ENCODE measurements at places on chromosomes 11 and 22.
A peak's percentile ranks its signal among the peaks of the same experiment; 100 is the strongest.

DNA sequence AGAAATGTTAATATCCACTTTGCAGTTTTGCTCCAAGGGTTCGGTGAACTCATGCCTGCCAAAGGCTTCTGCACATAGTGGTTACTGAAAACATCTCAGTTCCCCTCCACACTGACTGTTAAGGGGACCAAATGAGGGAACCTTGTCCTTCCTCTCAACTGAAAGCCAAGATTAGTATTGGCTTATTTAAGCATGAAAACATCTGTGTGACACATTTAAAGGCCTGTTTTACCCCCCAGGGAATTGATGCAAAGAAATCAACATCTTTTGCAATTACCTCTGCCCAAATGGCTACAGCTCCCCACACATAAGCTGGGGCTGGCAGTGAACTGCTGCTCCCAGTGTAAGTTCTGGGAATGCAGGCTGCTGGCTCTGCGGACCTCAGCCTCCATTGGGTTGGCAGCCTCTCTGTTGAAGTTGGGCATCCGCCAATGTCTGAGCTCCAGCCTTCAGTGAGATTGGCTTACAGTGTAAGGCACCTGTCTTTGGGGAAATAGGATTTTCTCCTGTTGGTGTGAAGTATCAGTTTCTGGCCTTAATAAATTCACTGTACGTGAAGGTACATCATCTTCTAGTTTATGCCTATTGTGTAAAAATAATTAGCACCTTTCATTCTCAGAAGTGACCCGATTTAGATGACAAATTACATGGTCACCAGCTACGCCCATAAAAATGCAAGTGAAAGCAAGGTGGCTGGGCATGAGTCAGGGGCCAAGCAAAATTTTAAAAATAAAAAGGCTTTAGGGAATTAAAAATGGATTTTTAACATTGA lies 213.4 kb upstream of the SYN3 start:
- no peak for DNase-seq

DNA sequence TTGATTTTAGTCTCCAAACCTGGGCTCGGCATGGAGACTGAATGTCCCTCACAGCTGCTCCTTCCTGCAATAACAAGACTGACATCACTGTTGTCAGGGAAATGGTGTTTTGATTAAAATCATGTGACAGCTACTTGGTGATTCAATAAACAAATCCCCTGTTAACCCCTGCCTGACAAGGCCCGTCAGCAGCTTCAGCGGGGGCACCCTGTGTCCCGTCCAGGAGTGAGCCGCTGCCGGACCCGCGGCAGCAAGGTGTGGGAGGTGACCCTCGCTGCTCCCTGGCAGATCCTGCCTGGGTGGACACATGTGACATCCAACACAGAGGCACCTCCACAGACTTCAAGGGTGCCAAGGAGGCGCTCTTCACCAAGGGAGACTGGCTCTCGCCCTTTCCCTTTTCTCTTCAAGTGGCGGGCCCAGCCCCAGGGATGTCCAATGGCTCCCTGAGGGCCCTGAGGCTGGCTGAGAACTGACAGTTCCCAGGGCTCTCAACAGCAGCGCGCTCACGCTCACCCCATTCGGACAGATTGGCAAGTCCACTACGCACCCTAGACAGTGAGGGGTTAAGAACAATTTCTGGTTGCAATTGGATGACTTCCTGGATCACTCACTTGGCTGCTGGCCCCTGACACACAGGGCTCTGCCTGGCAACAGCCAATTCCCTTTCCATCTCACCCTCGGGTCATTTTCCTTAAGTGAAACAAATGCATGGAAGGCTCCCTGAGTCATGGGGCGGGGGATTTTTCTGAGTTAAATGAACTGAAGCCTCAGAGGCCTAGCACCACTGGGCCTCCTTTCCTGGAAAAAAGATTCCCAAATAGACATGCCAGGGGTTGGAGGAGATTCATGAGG lies 30.7 kb downstream of the PPP2R1B start:
- DNase-seq = peak; percentile 93

- no peak for DNase-seq
Observed at GRCh38 chr11:88305430-88305829, 32.1 kb downstream of the CTSC start.

DNA sequence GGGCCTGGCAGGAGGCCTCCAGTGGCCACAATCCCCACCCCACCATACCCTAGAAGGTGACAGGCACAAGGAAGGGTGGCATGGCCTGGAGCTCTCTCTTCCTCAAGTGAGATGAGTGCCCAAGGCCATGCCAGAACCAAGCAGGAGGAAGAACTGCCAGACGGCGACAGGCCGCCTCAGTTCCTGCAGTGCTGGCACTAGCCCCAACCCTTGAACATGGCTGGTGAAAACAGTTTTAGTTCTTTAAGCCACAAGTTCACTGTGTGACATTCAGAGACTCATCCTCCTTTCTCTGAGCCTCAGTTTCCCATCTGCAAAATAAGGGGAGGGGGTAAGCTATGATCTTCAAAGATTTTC lies 9.8 kb downstream of the CHRDL2 start:
- DNase-seq = no peak

- DNase-seq = no peak
Observed at GRCh38 chr11:132093536-132094259, 723.3 kb downstream of the NTM start.

- peak; percentile 20 for DNase-seq
Observed at GRCh38 chr11:32006799-32007388, 84.0 kb upstream of the RCN1 start.

- DNase-seq = no peak
Observed at GRCh38 chr11:116895048-116895757, 57.8 kb upstream of the APOA1 start.

GRCh38 chr11:63845303-63845702 lies 6.4 kb downstream of the MARK2 start:
- peak; percentile 47 for DNase-seq

DNA sequence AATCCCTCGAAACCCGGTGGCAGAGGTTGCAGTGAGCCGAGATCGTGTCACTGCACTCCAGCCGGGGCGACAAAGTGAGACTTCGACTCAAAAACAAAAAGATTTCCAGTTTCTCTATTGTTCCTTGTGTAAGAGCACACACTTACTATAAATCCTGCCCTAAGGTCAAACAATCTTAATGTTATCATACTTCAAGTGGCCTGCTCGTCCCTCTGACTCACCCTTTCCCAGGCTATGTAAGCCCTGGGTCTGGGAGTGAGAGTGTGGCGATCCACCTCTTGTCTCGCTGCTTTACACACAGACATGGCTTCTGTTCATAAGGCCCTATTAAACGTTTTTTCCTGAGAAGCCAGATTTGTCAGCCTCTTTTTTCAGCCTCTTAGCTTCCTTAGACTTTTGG lies 24.4 kb upstream of the A4GALT start:
- no peak for DNase-seq

DNA sequence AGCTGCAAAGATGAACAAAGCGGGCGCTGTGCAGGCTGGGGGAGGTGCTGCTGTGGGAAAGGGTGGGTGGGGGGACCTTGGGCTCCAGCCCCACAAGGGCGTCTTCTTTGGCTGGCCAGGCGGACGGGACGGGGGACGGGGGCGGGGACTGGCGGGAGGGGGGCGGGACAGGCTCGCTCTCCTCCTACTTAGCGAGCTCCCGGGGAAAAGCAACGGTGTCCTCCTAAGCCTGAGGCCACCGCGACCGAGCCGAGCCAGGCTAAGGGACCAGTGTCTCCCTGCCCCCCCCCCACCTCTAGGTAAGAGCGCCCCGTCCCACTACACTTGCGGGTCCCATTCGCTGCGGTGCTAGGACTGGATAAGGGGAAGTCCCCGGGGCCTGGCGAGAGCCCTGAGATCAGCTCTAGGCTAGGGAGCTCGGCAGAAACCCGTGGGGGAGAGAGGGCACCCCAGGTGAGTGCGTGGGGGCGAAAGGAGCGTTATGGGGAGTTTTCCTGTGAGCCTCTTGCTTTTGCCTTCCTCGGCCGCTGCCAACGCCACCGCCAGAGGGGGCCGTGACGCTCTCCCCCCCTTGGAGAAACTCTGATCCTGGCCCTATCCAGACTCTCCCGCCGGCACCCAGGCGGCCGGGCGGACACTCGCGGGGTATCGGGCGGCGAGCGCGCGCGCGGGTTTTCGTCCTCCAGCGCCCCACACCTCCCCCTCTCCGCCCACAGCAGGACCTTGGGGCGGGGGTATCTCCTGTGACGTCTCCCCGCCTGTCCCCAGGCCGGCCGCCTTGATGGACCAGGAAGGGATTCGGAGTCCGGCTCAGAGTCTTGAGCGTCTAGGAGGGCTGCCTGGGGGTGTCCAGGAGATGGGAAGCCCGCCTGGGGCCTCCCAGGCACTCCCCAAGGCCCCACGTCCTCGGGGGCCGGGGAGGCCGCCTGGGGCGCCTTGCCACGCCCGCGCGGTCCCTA lies at the start of gene PHLDB1:
Gene PHLDB1, plus strand, starts transcription at position 215 of the 959 bp plus-strand sequence. CDS start 6,222 bp downstream, outside the sequence.
- DNase-seq = no peak

DNA sequence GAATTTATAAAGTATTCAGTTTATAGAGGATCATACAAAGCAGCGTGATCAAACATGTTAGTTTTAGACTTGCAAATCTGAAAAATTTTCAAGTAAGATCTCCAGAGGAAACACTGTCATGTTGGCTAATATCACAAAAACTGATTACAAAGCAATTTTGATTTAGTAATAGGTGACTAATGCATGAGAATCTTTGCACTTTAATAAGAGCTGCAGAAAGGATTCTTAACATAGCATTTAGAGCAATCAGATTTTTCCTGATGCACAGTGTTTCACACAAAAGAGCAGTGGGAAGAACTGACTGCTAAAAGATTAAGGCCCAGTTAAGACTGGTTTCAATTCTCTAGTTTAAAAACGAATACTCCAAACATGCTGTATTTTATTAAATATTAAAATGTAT lies 321.2 kb downstream of the GUCY1A2 start:
- DNase-seq = peak; percentile 67

DNA sequence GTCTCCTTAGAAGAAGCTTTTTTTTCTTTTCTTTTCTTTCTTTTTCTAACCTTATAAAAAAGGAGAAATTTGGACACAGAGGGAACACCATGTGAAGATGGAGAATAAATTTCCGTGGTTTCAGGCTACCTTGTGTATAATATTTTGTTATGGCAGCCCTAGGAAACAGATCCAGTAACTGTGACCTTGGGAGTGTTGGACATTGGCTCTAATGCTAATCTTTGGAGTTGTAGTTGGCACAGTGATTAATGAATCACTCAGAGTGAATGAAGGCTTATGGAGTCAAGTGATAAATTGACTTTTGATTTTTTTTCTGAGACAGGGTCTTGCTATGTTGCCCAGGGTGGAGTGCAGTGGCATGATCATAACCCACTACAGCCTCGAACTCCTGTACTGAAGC lies 15.5 kb upstream of the PHOX2A start:
- no peak for DNase-seq

- no peak for DNase-seq
Observed at GRCh38 chr11:69554849-69555248, 73.4 kb downstream of the LINC01488 start.

- no peak for DNase-seq
Observed at GRCh38 chr22:25353516-25354445, 134.3 kb downstream of the CRYBB2 start.

DNA sequence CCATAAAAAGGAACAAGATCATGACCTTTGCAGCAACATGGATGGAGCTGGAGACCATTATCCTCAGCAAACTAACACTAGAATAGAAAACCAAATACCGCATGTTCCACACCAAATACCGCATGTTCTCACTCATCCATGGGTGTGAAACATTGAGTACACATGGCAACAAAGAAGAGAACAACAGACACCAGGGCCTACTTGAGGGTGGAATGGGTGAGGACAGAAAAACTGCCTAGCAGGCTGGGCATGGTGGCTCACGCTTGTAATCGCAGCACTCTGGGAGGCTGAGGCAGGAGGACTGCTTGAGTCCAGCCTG lies 12.3 kb downstream of the EHD1 start:
- no peak for DNase-seq

GRCh38 chr22:45516923-45517675 lies 14.4 kb downstream of the FBLN1 start:
- DNase-seq = peak; percentile 54

GRCh38 chr11:110929129-110929528 lies 216.9 kb upstream of the ARHGAP20 start:
- no peak for DNase-seq

DNA sequence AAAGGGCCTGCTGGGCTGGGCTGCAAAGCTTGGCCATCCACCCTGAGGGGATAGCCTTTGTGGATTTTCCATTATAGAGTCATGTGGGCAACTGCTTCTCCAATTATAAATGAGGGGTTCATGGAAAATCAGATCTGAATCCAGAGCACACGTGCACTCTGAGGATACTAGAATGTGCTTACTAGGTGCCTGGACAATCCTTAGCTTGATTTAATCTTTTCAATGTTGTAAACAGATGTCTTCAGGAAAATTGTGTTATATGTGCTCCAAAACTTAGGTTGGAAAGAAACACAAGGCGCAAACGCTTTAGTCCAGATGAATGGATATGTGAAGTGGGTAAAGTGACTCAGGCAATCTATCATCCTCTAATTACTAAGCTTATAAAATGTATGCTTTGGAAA lies 92.0 kb downstream of the SLC17A6 start:
- DNase-seq = no peak

- no peak for DNase-seq
Observed at GRCh38 chr11:118565051-118565450, 680 bp downstream of the IFT46 start.

DNA sequence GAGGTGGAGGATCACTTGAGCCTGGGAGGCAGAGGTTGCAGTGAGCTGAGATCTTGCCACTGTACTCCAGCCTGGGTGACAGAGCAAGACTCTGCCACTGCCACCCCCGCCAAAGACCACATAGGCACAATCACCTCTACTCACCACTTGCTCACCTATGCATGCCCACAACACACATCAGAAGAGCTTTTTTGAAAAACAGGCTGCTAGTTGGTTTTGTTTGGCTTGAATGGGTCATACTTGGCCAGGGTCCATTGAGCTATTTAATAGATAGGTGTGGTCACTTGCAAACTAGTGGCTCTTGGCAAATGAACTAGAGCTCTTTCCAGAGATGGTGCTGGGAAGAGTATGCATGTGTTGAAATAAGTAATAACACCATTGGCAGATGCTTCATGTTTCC lies 80.1 kb downstream of the EMSY start:
- DNase-seq = no peak

DNA sequence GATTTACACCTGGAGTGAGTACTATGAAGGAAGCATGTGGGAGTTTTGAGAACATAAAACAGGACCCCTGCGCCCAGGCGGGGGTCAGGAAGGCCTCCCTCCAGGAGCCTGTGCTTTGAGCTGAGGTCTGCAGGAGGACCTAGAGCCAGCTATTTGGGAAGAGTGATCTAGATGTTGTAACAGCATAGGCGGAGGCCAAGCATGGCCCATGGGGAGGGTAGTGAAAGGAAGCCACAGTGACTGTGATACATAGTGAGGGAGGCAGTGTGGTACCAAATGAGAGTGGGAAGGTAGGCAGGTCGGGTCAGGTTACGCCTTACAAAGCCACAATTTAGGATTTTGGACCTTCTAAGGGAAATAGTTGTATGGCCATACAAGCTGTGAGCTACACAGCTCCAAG lies 147.5 kb downstream of the PARVA start:
- no peak for DNase-seq

GRCh38 chr11:120511116-120511819 lies at the start of gene GRIK4:
Gene GRIK4 (plus strand): TSS chr11:120511748. CDS start chr11:120660319, 148,571 bp downstream.
- peak; percentile 11 for DNase-seq

Data from non-pigmented ciliary epithelial cell (primary cell).